ENCODE measurements at places on chromosomes 7 and 10. TPM values are rescaled to one million over a fixed set of nuclear protein-coding genes. Genes with fewer than 3 reads are reported as not detected.

Gene NKX1-2
- polyA plus RNA-seq, result 0.03 TPM

Gene ZNF775
- 11.7 TPM for polyA plus RNA-seq

Gene EFCAB10
- 1.2 TPM for polyA plus RNA-seq

Gene NFE2L3
- 24.2 TPM for polyA plus RNA-seq

Gene CABCOCO1
- 2.9 TPM for polyA plus RNA-seq

Gene SLC16A12
- polyA plus RNA-seq, result 28.7 TPM

Gene WDR86
- 57.5 TPM for polyA plus RNA-seq

Gene GRM3
- 0.27 TPM for polyA plus RNA-seq

Gene CALHM2
- polyA plus RNA-seq, result 16.0 TPM

Gene LRIT1
- not detected for polyA plus RNA-seq

Gene KNDC1
- polyA plus RNA-seq, result 4.5 TPM

Gene TAS2R4
- polyA plus RNA-seq, result 6.6 TPM

Gene SOSTDC1
- polyA plus RNA-seq, result 43.8 TPM

DNA sequence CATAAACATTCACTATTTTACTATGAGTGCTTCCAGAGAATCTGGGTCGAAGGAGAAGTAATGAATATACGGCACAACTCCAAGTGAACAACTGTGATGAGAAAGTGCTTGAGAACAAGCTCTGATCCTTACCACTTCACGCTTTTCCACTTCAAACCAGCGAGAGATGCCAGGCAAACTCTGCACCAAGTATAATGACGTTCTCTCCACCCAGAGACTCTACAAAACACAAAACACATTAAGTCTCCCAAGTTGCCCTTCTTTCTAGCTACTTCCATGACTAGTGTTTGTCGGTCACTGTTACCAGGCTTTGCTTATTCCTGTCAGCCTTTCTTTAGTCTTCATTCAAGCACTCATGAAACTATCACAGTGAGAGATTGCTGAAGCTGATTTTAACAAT is 193.1 kb upstream of the IMMP2L start:
- DNase-seq, result no peak

DNA sequence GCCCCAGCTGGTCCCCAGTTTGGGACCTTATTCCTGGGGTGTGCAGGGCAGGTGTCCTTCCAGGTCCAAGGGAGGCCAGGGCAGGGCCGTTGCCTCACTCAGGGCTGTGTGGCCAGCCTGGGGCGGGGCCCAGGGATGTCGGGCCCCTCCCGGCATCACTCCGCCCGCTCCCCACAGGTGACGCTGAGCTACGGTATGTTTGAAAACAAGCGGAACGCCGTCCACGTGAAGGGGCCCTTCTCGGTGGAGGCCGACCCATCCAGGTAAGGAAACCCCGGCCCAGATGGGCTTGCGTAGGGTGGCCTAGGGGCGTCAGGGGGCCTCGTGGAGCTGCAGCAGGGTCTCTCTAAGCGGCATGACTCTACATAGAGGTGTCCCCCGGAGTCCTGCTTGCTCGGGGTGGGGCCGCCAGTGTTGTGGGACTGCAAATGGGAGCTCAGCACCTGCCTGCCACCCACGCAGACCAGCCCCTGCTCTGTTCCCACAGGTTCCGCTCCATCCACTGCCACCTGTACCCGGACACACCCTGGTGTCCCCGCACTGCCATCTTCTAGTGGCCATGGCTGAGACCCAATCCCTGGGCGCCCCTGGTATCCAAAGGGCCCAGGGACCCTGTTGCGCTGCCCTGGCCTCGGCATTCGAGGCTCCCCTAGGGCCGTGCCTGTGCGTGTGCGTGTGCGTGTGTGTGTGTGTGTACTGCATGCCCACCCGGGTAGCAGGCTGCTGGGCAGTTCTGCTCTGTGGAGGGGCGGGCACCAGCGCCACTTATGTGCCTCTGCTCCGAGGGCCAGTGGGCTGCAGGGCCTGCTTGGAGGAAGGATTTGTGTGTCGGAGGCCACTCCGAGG is 7.3 kb downstream of the LFNG start:
- DNase-seq, result no peak

- DNase-seq, result peak; percentile 25
Observed at GRCh38 chr7:96596120-96596826, 113.4 kb downstream of the SEM1 start.

DNA sequence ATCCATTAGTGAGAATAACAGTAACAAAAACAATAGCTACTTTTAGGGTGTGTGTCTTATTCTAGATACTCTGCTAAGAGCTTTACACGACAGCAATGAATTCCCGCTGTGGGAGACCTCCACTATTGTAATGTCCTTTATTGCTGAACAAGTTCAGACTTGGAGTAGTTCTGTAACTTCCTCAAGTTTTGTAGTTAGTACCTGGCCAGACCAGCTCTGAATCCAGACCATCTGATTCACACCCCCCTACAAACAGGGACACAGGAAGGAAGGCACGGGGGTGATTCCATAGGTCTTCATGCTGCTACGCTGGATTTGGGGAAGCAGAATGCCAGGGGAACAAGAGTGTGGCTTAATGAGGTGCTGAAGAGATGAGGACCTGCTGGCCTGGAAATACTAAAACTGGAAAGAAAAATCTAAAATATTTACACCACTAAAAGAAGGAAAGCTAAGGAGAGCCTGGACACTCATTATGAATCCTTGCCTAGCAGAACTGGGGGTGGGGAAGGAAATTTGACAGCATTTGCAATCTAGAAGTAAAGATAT is 194.6 kb upstream of the TMEM72 start:
- DNase-seq, result no peak

DNA sequence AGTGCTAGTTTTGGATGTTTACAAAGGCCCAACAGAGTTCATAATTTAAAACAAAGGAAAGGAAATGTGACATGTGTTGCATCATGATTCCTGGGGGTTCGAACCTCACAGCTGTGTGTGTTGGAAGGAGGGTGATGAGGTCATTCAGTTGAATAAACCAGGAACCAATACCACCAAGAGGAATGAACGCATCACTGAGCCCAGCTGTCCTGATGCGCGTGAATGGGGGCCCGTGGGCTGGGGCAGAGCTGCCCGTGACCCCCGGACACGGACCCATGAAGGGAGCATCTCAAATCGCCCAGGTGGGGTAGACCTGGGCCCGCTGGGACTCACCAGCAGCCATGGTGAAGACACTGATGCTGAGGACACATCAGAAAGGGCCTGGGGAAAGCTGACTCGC is 33.0 kb downstream of the BRI3 start:
- DNase-seq, result no peak

GRCh38 chr7:103857435-103857834 is 132.0 kb downstream of the RELN start:
- no peak for DNase-seq

- DNase-seq, result no peak
Observed at GRCh38 chr7:42272793-42273665, 36.0 kb upstream of the GLI3 start.

- no peak for DNase-seq
Observed at GRCh38 chr10:70546584-70546983, 56.0 kb downstream of the PRF1 start.

GRCh38 chr7:35336444-35336843 is 82.5 kb upstream of the TBX20 start:
- DNase-seq, result no peak

GRCh38 chr7:91883676-91884362 is 3.3 kb upstream of the MTERF1 start:
- DNase-seq, result no peak

GRCh38 chr7:155286686-155287085 is 11.0 kb upstream of the INSIG1 start:
- DNase-seq, result no peak

GRCh38 chr7:100506356-100506923 is 22.7 kb downstream of the NYAP1 start:
- no peak for DNase-seq

DNA sequence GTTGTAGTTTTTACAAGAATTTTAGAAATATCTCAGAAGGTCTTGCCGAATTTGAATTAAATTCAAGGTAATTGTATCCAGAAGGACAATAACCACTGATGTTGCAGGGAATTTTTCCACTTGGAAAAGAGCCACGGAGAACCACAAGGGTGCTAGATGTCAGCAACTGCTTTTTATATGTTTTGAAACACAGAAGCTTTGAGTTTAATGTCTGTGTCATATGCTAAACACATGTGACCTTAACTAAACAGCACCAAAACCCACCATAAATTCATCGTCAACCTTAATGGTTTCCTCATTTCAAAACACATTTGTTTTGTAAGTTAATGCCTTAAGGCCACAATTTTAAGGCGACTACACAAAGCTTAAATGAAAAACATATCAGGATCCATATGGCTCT is 106.9 kb downstream of the COL28A1 start:
- DNase-seq, result no peak

GRCh38 chr7:1708596-1709251 is 38.6 kb downstream of the ELFN1 start:
- DNase-seq, result no peak

DNA sequence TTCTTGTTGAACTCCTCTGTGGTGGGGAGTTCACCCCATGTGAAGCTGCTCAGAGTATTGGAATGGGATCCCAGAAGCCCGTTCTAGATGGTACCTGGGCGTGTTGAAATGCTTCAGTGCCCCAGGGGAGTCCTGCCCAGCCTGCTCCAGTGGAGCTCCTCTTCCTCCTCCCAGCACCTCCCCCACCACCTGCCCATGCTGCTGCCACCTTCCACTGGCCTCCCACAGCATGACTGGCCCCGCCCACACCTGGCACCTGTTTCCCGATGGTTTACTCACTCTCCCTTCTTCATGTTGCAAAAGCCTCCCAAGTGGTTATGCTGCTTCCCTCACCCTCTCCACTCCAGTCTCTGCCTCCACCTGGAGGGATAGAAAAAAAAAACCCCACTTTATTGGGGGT is 32.2 kb upstream of the PCBD1 start:
- no peak for DNase-seq

DNA sequence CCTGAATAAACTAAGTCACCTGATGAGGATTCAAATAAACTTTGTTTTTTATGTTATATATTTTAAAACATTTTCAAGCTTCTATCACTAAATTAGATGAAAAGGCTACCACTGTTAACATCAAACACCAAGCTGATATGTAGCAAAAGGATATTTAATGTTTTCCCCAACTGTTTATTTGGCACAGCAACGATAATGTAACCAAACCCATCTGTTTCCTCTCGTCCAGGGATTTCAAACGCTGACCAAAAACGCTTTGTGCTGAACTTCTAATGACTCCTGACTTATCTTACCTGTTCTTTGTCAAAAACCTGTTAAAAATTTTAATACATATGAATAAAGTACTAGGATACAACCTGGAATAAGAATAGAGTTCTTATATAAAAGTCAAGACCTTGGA is 30.5 kb downstream of the DCLRE1A start:
- DNase-seq, result no peak

DNA sequence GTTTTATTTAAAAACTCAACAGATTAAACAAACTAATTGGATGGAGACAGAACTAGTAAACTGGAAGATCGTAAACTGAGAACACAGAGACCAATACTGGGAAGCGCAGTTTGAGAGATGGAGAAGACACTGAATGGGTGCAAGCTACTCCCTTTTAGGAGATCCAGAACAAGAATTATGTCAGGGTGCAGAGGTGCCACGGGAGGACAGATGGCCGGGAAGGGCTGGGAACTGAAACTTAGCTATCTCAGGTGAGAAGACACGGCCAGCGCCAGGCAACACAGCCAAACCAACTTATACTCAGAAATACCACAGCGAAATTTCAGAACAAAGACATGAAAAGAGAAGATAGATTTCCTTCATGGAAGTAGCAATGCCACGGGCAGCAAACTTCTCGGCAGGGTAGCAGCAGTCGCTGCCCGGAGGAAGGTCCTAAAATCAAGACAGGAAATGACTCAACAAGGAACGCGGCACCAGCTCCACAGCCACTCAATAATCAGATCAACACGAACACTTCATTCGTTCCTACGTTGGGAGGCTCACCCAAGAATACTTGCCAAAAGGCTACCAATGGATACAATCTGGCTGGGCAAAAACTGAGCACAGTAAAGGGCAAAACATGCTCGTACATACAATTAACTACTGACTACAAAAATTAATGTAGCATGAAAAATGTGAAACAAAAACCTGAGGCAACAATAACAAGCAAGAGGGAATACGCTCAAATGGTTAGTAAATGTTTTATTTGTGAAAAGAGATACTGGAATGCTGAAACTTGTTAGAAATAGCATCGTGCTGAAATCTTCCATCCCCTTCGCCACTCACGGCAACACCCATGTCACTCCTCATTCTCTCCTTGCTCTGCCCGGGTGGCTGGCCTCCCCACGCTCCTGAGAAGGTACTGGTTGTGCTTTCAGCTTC is 2.2 kb upstream of the LRRC27 start:
- no peak for DNase-seq

DNA sequence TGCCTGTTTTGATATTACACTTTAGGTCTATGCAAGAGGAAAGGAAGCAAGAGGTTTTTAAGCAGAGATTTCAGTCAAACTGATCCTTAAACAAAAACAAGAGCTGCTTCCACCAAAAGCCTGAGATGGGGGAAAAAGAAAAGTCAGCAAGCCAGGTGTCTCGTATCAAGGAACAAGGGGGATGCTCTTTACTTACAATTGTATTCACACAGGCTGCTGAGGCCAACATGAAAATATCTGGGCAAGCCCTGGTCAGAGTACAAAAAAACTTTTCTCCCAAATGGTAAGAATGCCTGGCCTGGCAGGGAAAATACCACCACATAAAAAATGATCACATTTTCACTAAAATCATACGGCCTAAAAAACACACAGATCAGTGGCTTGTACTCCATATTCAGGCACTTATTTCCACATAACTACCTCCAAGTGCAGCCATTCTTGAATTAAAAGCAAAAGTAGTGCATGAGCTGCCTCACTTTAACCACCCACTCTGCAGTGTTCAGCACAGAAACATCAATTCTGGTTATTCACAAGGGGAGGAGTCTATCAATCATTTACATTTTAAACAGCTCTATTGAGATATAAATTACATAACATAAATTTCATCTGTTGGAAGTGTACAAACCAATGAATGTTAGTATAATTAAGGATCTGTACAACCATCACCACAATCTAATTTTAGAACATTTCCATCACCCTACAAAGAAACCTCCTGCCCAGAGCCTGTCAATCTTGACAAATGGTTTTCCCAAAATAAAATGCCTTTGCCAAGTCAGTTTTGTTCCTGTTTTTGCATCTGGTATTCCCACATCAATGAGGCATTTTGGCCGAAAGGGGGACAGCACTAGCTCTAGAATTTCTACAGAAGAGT is 70.2 kb downstream of the GRB10 start:
- no peak for DNase-seq

- no peak for DNase-seq
Observed at GRCh38 chr7:136130511-136131303, 153.5 kb upstream of the MTPN start.

Measured in left renal cortex interstitium (tissue), 4 donors.